ENCODE measurements at places on chromosomes 2 and 18. TPM values are rescaled to one million over a fixed set of nuclear protein-coding genes. Genes with fewer than 3 reads are reported as not detected.

Gene GNLY
- not detected for total RNA-seq

Gene IL18RAP
- total RNA-seq: not detected

Gene ARHGEF4
- total RNA-seq: 35.3 TPM

Gene DSG4
- total RNA-seq: not detected

Gene NTSR2
- 1.7 TPM for total RNA-seq

Gene CCL20
- not detected for total RNA-seq

Gene CPSF3
- total RNA-seq: 36.1 TPM

Gene GAREM2
- total RNA-seq: 11.0 TPM

- DNase-seq: no peak
Observed at GRCh38 chr2:108182489-108182888, 57.3 kb upstream of the SULT1C3 start.

DNA sequence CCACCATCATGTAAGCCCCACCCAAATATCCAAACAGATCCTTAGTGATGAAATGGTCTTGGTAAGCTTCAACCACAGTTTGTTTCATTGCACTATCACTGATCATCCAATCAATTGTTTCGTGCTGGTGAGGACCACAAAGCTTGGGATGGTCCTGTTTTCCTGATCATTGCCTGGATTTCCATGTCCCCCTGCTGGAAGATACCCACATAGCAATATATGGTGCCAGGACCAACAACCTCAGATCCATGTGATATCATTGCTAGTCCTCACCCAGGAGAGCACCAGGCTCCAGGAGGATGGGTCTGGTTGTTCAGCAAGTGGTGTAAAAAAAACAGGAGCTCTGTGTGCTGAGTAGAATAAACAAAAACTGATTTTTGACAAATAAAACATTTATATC, 206.5 kb upstream of the SH3BP4 start:
- no peak for DNase-seq

DNA sequence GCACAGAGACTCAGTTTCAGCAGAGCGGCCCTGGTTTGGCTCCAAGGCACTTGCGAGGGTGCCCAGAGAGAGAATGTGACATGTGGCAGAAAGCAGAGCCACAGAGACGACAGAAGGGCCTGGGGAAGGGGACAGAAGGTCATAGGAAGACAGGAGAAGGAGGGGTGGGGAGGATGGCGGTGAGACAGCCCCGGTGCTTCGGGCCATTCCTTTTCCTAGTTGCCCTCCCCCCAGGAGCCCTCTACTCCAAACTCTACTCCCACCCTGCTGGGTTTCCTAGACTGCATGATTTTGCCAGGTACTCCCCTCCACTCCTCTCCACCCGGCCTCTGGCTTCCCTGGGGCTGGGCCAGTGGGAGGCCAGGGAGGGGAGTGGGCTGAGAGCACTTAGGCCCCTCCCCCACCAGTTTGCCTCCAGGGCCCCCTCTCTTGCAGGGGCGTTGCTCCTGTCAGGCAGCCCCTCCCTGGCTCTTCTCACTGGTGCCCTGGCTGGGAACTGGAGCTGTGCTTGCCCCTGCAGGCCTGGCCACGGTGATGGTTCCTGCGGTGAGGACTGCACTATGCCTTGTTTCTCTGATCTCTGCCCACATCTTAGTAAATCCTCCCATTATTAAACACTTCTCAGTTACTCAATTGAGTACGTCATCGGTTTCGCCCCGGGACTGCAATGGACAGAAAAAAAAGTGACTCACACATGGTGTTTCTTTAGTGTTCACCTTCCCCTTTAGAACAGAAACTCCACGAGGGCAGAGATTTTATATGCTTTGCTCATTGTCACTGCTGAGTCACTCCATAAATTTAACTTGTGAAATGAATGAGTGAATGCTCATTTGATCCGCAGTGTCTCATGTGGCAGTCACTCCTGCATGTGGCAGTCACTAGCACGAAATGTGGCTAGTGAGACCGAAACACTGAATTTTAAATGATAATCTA, 58.7 kb upstream of the SP3 start:
- DNase-seq: peak; percentile 70

DNA sequence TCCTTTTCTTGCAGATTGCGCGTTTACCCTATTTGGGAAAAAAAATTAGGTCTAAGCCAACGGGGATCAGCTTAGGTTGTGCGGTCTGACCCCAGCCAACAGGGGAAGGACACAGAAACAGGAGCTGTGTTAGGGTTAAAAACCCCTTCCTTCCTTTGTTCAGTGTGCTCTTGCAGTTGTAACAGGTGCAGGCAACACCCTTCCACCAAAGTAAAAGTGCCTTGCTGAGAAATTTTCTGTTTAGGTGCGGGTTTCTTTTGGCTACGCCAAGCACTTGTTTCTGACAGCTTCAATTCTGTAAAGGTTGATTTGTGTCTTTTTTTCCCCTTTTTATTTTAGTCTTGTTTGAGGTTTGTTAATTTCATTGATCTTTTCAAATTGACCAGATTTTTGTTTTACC, 92.5 kb downstream of the PTPN4 start:
- DNase-seq: no peak

DNA sequence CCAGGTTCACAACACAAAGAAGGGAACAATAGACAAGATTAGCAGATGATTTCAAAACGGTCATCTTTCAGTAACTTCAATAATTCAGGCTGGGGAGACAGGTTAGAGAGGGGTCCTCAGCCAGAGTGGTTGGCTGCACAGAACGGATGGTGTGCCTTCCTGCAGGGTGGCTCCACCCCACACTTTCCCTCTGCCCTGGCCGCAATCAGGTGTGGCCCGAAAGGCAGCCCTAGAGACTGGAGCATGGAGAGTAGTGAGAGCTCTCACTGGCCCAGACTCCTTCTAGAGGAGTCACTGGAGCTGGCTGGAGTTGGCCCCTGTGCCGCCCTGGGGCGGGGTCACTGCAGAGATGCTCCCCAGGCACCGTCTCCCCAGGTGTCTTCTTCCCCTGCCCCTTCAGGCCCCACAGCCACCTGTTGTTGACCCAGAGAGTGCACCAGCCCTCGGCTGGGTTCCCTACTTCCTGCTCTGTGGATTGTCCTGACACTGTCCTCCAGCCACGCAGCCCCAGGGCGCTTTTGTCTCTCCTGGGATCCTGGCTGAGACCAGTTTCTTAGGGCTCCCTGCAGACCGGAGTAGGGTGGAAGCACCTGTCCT, 126.8 kb downstream of the PXDN start:
- no peak for DNase-seq

GRCh38 chr18:11114653-11115052, 34.7 kb downstream of the PIEZO2 start:
- no peak for DNase-seq

- DNase-seq: no peak
Observed at GRCh38 chr2:202140522-202141252, 67.6 kb downstream of the KIAA2012 start.

GRCh38 chr18:71831039-71831438, 713.1 kb downstream of the CBLN2 start:
- DNase-seq: no peak

DNA sequence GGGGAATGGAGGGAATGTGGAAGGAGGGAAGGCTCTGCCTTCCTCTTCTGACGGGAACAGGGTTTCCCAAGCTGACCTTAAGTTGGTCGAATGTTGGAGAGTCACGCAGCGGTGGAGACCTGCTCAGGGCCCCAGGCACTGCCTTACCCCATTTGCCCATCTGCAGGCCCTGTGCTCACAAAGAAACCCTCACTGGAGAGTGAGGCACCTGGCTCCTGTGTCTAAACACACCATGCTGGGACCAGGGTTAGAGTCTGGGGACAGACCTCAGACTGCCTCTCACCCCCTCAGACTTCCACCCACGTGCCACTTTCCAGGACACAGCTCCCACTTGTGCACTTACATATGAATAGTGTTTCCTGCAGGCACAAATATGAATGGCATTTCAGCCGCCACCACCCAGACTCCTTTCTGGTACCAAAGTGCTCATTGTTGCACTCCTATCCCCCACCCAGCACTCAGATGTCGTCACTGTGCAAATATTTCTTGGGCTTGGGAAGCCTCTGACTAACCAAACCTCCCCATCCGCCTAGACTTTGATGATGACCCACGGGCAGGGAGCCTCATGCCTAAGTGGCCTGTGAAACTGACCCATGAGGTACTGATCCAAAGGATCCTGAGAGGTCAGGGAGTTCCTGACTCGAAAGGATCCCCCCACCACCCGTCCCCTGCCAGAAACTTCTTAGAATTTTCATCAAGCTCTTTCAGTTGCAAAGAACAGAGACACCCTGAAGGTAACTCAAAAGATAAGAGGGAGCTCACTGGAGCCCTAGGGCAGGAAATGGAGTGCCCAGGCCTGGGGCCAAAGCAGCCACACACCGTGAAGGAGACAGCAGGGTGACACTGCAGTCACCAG, 78.3 kb downstream of the STPG4 start:
- no peak for DNase-seq

- DNase-seq: no peak
Observed at GRCh38 chr2:223121283-223121682, 69.3 kb downstream of the KCNE4 start.

DNA sequence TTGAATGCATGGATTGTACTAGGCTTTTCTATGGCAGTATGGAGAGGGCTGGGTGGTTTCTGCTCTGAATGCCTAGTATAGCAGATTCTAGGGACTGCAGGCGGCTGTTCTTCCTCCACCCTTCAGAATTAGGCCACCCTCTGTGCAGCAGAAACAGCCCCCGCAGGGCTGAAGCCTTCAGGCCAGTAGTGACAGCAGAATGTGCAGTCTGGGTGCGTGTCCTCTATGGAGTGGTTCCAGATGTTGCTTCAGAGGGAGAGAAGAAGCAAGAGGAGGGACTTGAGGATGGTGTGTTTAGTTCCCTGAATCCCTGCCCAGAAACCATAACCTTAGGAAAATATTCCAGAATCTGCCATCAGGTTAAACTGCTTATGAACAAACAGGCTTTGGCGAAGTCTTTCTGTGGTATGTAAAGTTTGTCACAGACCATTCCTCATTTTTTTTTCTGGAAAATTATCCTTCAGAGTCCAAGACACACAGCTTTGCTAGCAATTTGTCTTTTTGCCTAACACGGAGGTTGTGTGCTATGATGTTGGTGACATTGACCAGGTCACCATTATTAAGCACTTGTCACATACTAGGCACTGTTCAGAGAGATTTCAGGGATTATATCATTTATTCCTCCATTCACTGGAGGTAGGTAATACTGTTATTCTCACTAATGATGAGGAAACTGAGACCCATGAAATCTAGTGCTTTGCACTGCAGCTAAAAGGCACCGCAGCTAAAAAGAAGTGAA, 21.1 kb downstream of the CASP10 start:
- no peak for DNase-seq

GRCh38 chr2:189614585-189614984, 34.0 kb upstream of the SLC40A1 start:
- DNase-seq: no peak

GRCh38 chr2:97653473-97653872, 7.6 kb downstream of the COX5B start:
- no peak for DNase-seq

DNA sequence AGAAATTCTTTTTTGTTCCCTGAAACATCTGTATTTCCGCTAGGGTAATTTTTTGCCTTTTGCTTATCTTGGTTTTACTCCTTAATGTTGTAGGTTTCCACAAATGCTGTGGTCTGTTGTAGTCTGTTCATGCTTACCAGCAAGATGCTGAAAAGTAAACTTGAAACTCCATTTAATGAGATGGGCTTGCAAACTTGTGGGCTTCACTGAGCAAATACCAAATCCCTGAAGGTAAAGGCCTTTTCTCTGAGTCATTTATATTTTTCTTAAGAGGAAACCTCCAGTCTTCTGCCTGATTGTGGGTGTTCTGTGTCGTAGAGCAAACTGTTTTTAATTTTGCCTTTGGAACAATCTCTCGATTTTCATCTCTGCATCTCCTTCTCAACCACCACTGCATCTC, 9.3 kb downstream of the SP140 start:
- DNase-seq: no peak

DNA sequence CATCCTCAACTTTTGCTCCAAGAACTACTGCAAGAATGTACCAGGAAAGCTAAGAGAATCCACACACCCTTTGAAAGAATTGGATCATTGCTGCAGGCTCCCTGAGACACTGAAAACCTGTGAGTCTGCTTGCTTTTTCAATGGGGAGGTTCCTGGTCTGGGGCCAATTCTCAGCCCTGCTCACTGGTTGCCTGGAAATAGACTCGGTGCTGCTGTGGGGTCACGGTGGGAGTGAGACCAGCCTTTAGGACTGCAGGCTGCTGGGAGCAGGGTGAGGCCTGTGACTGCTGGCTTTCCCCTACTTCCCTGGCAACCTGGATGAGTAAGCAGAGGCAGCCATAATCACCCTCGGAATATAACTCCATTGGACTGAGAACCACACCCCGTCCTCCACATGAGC, 569.3 kb downstream of the DPP10 start:
- DNase-seq: no peak

GRCh38 chr2:234446404-234447076, 50.3 kb downstream of the ARL4C start:
- DNase-seq: no peak

Data from cerebellum (tissue), 4 donors.